ENCODE measurements at places on chromosomes 7 and 10.

GRCh38 chr10:21002091-21002878 lies 105.2 kb upstream of the NEBL start:
- DNase-seq: no peak

GRCh38 chr10:110222641-110223297 lies 15.4 kb downstream of the MXI1 start:
- DNase-seq: no peak

- no peak for DNase-seq
These were observed 16.0 kb upstream of the LRRC61 start for GRCh38 chr7:150307129-150307528.

DNA sequence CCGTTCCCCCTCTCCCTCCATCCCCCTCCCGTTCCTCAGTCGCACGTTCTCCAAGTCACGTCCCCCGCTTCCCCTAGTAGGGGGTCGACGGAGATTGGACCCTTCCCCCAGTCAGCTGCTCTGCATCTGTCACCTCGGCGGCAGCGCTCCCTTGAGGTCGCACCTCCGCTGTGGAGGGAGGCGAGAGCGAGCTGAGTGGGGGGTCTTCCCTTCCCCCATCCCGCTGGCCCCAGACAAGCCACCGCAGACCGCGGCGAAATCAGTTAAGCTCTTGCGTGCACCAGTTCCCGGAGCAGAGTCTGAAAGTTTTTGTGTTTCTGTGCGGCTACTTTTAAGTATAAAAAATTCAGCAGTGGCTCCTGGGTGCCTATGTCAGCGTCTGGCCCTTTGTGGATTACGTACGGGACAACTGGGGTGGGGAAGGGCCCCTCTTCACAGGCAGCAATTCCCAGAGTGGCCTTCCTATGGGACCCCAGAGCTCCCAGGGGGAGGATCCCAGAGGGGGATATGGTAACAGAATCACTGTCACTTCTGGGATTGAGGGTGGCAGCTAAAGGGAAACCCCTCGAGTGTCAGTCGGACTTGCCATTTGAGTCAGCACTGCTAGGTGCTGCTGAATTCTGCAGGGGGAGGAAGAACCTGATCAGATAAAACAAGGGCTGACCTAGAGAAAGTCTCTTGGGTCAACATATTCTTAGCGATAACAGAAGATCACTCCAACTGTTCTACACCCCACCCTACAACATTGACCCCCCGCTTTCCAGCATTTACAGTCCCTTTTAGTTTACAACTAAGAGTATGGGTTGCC lies 12.5 kb upstream of the DDIT4 start:
- DNase-seq: peak; percentile 59

DNA sequence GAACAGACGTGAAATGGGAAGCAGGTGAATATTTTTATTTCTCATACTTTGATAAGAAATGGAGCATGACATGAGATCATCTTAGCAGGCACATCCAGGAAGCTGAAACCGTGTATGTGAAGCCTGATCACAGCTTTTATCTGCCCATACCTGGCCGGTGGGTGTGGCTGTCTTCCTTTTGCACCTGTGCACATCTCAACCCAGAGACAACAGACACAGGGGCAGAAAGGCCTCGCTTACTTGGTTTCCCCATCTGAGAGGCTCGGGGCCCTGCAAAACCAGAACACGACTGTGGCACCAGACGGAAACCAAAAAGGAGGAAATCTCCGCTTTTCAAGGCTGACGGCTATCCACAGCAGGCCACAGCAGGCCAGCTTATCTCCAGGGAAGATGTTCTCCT lies 116.4 kb downstream of the TCERG1L start:
- no peak for DNase-seq

- peak; percentile 25 for DNase-seq
These were observed 41.5 kb downstream of the PRF1 start for GRCh38 chr10:70561070-70561469.

DNA sequence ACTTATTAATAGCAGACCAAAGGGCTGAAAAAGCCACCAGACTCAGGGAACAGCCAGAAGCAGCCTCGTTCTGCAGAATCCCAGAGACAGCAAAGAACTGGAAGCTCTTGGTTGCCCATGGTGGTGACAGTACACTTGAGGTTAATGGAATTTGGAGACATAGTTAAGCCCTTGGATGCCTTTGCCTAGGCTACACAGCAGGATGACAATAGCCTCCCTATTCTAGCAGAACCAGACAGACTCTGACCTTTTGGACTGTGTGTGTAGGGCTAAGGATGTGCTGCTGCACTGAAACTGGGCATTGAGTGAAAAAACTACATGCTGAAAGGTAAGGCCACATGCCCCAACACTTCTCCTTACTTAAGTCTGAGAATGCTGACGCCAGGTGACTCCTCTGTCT lies 22.7 kb downstream of the OTUD1 start:
- DNase-seq: no peak

- no peak for DNase-seq
These were observed 95.3 kb upstream of the RET start for GRCh38 chr10:42981358-42982236.

DNA sequence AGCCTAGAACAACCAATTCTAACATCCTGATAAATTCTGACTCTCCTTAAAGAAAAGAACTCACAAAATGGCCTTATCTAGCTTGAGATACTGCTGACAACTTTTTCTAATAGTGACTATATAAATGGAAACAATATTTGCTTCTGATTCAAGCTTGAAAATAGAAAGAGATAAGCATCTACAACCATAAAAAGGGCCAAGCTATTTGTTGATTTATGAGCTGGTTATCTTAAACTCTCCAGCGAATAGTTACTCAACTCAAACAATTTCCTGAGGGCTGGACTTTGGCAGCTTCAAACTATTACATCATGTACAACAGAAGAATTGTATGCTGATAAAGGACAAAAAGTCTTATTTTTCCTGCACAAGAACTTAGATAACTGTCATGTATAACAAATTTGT lies 4.6 kb downstream of the USP54 start:
- DNase-seq: peak; percentile 82

DNA sequence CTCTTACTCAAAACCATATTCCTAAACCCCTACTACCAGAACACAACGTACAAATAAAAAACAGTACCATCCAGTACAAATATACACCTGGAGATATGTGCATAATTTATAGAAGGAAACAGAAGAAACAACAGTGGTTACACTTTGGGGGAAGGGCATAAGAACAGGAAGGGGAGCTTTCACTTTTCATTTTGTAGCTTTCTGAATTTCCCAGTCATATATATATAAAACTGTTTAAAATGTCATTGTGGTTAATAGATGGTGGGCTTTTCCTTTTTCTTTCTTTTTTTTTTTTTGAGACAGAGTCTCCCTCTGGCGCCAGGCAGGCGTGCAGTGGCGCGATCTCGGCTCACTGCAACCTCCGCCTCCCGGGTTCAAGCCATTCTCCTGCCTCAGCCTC lies 47.2 kb downstream of the MALSU1 start:
- no peak for DNase-seq

DNA sequence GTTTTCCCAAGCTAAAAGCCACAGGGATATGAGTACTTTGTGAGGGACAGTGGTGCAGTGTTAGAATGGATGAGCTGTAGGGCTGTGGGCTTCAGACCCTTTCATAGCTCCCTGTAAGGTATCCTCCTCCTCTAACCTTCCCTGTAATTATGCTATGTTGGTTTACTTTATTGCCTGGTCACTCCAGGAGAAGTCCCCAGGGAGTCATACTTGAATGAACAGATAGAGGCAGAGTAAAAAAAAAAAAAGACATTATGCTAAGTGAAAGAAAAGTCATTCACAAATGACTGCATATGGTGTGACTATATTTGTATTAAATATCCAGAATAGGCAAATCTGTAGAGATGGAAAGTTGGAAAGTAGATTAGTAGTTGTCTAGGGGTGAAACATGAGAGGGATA lies 434.4 kb downstream of the AUTS2 start:
- no peak for DNase-seq

- no peak for DNase-seq
These were observed 208.4 kb downstream of the FANK1 start for GRCh38 chr10:126104767-126105166.

DNA sequence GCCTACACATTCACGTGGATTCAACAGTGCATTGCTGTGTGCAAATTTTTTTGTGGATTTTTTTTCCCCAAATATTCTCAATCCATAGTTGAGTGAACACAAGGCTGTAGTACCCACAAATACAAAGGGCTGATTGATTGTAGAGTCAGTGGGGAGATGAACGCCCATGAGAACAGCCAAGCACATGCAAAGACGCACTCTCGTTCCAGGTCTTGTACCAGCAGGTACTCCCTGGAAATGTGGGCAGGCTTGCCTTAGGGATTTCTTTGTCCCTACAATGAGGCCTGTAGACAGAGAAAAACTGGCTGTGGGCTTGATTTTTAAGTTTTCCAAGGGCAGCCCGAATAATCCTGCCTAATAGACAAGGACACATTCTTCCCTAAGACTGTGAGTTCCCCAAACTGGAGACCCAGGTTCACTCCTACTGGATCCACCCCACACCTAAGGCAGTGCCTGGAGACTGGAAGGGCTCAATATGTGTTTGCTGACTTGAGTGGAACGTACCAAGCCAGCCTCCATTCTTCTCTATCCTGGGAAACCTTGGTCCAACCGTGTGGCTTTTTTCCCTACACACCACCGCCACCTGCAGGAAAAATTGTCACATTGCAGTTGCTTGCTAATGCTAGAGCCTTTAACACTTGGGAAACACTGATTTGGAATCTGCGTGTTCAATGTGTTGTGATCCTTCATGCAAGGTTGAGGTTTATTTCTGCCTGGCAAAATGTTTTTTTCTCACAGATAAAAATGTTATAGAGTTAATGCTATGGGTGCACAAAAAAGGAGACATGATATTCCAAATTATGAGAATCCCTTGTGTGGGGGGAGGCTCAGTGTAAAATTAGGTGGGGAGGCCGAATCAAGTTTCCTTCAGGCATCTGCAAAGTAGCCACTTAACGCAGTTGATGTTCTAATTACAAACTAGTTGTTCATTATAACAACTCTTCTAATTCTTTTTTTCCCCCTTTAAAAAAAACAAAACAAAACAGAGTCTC lies 49.3 kb downstream of the PPP1R17 start:
- DNase-seq: peak; percentile 73

GRCh38 chr10:97411406-97411805 lies 10.3 kb upstream of the RRP12 start:
- DNase-seq: no peak

DNA sequence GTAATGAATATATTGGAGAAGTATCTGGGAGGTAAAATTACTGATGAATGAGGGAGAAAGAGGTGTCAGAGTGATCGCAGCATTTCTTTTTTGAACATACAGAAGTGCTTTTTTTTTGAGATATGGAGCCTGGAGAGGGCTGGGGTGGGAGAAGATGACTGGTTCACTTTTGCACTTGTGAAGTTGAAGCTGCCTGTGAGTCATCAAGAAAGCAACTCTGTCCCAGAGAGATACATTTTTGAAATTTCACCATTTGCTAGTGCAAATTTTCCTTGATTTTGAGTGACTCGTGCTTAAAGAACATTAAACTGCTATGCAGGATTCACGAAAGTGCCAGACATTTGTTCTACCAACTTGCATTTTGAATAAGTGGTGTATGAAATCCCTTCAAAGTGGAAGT lies 81.8 kb downstream of the ADRA2A start:
- DNase-seq: peak; percentile 53

DNA sequence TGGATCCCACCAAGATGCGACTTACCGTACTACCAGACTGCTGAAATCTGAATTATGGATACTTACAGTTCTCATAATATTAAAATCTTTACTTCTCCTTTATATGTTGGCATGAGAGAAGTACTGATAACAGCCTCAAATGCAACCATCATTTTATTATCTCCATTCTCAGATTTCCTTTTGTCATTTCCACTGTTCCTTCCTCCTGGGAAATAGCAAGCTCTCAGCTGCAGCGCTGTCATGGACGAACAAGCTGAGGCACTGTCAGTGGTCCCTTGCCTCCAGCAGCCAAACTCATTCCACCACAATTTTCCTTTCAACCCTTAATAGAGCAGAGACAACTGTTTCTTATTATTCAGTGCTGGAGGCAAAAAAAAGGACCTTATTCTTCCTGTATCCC lies 478.4 kb downstream of the ARL4A start:
- no peak for DNase-seq

GRCh38 chr7:85074-85882 lies 107.1 kb upstream of the FAM20C start:
- DNase-seq: peak; percentile 79

- DNase-seq: no peak
These were observed 15.9 kb downstream of the SORCS3 start for GRCh38 chr10:104657036-104657435.

DNA sequence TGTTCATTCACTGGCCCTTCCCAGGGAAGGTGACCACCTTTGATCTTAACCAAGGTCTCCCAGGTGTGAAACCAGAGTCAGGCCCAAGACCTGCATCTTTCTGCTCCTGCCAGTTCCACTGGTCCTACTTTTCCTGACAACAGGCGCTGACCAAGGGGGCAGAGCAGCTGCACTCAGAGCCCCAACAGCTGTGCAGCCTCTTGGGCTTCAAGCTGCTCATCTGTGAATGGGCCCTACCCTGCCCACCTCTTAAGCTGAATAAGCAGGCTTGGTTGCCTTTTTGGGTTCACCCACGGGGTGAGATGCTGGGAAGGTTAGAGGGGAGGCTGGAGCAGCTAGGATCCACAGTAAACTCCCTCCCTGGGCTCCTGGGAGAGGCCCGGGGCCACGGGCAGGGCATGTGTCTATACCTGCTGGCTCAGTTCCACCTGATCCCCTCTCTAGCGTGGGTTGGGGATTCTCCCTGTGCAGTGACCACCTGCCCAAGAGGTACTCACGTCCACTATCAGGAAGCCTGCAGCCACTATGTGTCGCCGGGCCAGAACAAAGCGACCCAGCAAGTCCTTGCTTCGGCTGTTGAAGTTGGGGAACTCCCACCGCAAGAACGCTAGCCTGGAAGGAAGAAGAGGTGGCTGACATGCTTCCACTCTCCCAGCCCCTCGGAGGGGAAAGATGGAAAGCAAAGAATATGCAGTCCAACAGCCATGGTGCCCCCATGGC lies 10.6 kb downstream of the TBRG4 start:
- DNase-seq: no peak

GRCh38 chr10:106900016-106900652 lies 264.4 kb downstream of the SORCS1 start:
- no peak for DNase-seq

- DNase-seq: no peak
These were observed 168.8 kb upstream of the POT1 start for GRCh38 chr7:125098377-125098970.

DNA sequence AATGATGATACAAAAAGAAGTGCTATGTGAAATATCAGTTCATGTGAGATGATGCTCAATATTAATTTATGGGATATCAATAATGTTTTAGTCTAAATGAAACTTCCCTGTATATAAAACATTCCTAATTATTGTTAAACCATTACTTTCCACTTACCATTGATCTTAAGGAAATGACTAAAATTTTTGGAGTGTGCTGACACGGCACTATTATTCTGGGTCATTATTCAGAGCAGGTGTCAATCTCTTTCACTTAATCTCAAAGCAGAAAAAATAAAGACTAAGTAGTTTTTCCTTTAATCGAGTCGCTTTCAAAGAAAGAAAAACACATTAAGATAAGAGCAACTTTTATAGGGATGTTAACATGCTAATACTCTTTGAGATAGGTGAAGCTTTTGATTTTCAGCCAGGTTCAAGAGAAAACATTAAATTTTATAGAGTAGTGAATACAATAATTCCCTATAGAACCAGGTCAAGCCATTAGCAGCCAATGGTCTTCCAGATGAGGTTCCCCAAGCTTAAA lies 11.4 kb upstream of the CREB5 start:
- no peak for DNase-seq

GRCh38 chr10:124894569-124895215 lies 47.2 kb upstream of the ZRANB1 start:
- no peak for DNase-seq

- DNase-seq: no peak
These were observed 12.7 kb upstream of the KLF6 start for GRCh38 chr10:3797750-3798149.

- DNase-seq: peak; percentile 51
These were observed 51.8 kb upstream of the CHST3 start for GRCh38 chr10:71912431-71912830.
